ENCODE measurements at places on chromosomes 5 and 9.
A peak's percentile ranks its signal among the peaks of the same experiment; 100 is the strongest.

GRCh38 chr9:108395421-108395820 lies 460.4 kb downstream of the ACTL7B start:
- no peak for DNase-seq

DNA sequence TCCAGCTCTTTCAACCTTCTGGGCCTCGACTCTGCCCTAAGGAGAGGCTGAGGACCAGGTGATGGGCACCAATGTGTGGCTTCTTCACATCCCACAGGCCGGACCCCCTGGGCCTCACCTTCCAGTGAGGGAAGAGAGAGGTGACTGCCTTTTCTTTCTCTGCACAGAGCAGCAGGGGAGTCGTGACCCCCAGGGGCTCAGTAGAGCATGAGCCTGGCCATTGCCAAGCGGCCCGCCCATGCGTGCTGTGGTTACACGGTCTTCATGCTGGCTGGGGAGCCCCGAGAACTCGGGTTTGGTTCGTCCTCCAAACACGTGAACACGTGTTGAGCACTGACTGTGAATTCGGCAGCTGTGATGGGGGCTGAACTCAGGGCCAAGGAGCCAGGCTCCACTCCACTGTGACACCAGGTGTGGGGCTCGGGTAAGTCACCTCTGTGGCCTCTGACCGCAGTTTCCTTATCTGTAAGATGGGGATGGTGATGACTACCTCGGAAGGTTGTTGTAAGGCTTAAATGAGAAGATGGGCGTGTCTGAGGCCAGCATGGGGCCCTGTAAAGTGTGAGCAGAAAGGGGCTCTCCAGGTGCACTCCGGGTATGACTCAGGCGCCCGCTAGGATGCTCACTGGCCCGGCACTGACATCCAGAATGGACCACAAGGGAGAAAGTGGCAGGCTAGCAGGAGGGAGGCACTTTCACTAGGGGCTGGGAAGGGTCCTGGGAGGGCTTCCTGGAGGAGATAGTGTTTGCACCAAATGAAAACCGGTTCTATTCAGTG lies 13.4 kb upstream of the GRHPR start:
- DNase-seq: peak; percentile 57

DNA sequence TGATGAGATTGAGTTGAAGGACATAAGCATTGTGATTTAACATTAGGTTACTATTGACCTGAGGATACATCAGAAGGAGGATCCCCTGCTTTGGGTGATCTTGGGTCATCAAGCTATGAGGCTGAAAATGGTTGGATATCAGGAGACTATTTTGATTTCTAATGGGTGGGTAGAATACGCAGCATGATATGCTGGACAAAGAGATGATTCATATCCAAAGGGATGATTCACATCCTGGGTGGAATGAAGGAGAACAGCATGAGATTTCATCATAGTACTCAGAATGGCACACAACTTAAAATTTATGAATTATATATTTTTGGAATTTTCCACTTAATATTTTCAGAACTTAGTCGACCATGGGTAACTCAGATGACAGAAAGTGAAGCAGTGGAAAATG lies 1759.5 kb upstream of the C9orf72 start:
- DNase-seq: no peak

- DNase-seq: no peak
Measured at GRCh38 chr9:129220771-129221170, 42.7 kb upstream of the IER5L start.

DNA sequence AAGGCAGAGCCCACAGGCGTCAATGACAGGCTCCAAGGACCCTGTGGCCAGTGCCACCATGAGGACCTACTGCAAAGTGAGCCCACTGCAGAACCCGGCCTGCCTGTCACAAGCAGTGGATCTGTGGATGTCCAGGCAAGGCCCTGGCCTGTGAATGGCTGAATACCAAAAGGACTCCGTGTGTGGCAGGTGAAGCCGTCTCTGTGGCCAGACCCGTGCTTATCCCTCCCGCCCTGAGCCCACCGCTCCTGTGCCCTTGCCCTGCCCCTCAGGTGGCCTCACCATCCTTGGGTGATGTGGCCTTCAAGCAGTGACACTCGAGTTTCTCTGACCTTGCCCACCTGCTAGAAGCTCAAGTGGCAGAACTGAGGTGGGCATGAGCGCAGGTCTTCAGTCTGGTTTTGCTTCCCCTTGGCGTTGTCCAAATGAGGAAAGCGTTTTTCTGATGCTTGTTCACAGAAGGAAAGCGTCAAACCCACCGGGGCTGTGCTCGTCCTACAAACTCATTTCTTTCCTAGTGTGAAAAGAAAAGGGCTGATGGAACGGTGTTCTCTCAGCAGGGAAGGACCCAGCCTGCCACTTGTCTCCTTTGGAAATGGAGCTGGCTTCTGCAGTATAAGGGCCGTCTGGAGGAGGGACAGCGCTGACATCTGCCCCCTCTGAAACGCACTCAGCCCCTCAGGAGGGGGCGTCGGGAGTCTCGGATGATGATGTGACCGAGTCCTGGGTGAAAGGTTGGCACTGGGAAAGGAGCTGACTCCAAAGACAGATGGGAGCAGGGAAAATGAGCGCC lies 377.7 kb upstream of the IRX4 start:
- DNase-seq: no peak

GRCh38 chr5:111143910-111144309 lies 51.8 kb downstream of the WDR36 start:
- no peak for DNase-seq

DNA sequence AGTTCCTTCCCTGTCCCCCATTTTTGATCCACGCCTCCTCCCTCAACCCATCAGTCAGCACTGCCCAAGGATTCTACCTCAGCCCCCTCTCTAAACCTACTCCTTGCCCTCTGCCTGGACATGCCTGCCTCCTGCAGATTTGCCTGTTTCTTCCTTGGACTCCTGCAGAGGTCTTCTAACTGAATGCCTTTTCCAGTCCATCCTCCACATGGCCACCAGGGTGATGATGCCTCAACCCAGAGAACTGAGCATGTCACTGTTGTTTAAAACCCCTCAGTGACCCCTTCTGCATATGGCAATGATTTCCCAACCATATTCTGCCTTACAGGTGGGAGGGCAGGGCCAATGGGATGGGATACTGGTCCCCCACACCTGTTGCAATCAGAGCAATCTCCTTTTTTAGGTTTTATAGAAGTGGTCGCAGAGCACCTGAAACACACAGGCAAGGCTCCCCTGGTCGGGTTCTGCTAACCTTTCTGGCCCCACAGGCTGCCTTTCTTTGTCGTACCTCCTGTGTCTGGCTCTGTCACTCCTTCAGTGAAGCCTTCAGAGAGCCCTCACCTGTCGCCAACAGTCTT lies 9.3 kb downstream of the PHYKPL start:
- DNase-seq: no peak

DNA sequence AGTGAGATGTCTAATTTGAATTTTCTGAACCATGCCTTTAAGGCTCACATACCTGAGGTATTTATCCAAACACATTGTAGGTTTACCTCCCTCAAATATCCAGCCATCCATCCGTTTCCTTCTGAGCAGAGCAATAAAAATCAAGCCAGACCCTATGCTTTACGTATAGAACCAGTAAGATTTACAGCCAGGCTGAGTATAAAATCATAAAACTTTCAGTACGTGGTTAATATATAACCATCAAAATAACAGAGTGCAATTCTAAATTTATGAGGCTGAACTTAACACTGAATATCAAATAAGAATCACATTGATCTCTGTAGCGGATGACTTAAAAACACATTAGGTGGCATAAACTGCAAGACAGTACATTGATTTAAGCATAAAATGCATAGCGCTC lies 877.9 kb upstream of the WWC1 start:
- no peak for DNase-seq

GRCh38 chr5:53298841-53299240 lies 181.6 kb upstream of the FST start:
- DNase-seq: no peak

GRCh38 chr5:95924720-95925377 lies 36.8 kb downstream of the ELL2 start:
- no peak for DNase-seq

DNA sequence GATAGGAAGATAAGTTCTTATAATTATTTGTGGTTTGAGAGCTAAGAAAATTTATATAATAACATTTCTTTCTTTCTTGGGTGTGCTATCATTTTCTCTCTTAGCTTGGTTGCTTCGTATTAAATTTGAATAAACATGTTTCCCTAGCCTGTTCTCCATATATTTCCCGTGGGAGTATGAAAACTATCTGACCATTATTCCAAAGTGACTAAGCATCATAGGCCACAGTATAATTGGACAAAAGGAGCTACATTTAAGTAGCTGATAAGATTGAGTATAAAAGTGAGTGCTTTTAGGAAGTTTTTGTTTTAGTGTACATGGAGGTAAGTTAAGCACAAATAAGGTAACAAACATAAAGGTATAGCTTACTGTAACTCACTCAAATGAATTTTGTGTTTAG lies 8.4 kb upstream of the OSMR start:
- DNase-seq: no peak

- DNase-seq: no peak
Measured at GRCh38 chr5:180207593-180207992, 1.4 kb downstream of the RASGEF1C start.

DNA sequence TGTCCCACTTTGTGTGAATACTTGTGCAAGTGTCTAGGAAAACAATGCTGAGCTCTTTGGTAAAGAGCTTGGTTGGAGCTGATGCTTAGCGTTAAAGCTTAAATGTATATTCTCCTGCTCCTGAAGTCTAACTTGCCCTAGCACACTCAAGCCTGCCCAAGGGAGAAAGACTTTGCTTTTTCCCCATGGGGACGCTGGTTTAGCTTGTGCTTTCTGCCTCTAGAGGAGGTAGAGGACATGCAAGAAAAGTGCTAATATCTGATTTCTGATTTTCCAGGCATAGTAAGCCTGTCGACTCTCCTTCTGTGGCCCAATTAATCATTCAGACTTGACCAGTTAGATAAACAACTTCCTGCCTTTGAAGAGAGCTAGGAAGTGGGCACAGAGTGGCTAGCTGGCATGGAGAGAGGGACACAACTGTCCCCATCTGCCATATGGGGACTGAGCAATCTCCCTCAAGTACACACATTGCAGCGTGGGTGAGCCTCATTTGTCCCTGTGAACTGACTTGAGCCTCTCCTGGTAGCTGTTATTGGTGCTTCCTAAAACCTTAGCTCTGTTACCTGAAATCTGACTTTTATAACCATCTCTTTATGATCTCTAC lies 348.4 kb downstream of the BRINP1 start:
- DNase-seq: no peak

- DNase-seq: peak; percentile 39
Measured at GRCh38 chr9:107283623-107284616, 841 bp downstream of the RAD23B start.

GRCh38 chr9:98022447-98022846 lies 34.1 kb upstream of the NANS start:
- DNase-seq: no peak

GRCh38 chr5:171342362-171343111 lies 33.5 kb downstream of the TLX3 start:
- no peak for DNase-seq

GRCh38 chr9:136297766-136298735 lies 5.8 kb downstream of the CCDC187 start:
- DNase-seq: no peak
